ENCODE measurements at places on chromosomes 16 and 17.

- no peak for DNase-seq
These were observed 22.7 kb downstream of the HS3ST3B1 start for GRCh38 chr17:14323522-14323981.

DNA sequence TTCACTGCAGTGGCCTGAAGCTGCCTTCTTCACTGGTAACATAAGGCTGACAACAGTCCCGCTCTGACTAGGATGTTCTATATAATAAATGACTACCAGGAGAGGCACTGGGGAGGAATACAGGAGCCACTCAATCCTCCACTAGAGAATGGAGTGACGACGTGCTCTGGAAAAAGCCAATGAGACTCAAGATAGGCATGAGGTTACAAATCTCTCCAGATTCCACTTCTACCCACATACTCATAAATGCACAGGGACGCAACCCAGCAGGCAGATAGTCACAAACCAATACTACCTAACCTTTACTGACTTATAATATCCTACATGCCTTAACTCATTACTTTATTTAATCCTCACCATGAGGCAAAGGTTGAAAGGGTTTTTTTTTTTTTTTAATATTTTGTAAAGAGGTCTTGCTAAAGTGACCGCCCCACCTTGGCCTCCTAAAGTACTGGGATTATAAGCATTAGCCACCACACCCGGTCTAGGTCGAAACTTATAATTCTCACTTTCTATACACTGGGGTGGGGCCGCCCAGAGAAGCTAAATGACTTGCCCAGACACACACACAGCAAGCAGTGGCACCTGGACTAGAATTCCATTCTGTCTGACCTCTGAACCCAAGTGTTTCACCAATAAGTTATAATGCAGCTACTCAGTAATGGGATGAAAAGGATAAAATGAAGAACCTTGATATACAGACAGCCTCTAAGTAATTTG lies 33.7 kb downstream of the TOM1L2 start:
- DNase-seq: no peak

GRCh38 chr16:15559176-15559575 lies 83.8 kb downstream of the MARF1 start:
- DNase-seq: no peak

DNA sequence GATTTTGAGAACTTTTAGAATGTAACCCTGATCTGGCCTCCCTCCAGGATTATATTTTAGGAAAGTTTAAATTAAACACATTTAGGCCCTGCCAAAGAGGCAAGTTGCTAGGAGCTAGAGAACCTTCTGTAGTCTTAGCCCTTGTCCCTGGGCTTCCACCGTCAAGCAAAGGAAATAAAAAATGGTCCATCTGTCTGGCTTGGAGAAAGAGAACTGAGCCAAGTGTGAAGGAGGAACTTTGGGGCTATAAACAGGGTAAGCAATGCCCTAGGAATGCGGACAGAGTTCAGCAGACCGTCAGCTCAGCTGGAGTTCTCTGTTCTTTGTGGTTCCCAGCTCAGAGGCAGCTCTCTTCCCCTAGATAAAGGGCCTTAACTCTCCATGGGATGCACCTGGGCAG lies 29.6 kb downstream of the RCVRN start:
- DNase-seq: no peak

- DNase-seq: no peak
These were observed 178.3 kb downstream of the SOX9 start for GRCh38 chr17:72299100-72299499.

DNA sequence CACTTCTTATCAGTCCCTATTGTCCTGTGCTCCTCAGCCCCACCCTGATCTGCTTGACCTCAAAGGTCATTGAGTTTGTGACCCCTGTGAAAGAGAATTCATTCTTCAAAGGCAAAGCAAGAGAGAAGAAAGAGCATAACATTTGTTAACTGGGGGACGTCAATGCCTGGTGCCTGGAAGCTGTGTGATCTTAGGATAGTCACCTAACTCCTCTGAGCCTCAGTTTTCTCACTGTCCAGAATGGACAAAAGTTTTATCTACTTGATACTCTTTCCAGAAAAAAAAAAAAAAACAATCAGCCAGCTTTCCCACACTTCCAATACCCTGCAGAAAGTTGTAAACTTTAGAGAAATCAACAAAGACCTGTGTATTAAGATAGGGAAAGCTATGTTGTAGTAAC lies 173.1 kb downstream of the C16orf78 start:
- no peak for DNase-seq

DNA sequence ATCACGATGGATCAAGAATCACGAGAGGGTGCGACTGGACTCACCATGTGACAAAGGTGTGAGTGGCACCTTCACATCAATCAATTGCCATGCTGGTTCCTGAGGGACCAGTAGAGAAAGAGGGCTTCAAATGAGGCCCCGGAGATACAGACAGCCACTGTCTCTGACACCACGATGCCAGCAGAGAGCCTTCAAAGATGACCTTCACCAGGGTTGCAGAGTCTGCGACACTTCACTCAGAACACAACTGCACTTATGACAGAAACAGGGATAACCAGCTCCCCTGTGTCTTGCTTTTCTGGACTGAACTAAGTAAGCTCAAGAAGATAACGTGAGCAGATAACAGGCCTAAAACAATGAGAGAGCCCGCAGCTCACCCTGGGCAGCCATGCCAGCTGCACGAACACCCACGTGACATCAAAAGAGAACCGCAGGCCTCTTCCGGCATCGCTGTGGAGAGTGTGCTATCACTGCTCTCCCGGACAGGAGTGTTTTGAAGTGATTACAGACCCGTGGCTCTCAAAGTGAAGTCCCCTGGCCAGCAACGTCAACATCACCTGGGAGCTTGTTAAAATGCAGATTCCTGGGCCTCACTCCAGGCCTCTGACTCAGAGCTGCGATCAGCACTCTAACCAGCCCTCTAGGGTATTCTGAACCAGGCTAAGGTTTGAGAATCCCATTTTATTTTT lies 36.4 kb downstream of the KLHDC4 start:
- no peak for DNase-seq

- DNase-seq: no peak
These were observed 58.3 kb downstream of the ABCC1 start for GRCh38 chr16:16007743-16008111.

GRCh38 chr17:37759014-37759637 lies 14.3 kb upstream of the HNF1B start:
- DNase-seq: no peak

GRCh38 chr16:1048442-1049112 lies 24.0 kb upstream of the SSTR5 start:
- DNase-seq: peak; percentile 41

- peak; percentile 40 for DNase-seq
These were observed at the start of gene METRNL for GRCh38 chr17:83079352-83079747. TSS of gene METRNL (plus strand) at chr17:83079609. CDS start at chr17:83079816, 207 bp downstream.

GRCh38 chr16:89048871-89049422 lies 44.7 kb upstream of the ACSF3 start:
- no peak for DNase-seq

GRCh38 chr16:58419241-58419990 lies 27.1 kb downstream of the GINS3 start:
- DNase-seq: no peak

DNA sequence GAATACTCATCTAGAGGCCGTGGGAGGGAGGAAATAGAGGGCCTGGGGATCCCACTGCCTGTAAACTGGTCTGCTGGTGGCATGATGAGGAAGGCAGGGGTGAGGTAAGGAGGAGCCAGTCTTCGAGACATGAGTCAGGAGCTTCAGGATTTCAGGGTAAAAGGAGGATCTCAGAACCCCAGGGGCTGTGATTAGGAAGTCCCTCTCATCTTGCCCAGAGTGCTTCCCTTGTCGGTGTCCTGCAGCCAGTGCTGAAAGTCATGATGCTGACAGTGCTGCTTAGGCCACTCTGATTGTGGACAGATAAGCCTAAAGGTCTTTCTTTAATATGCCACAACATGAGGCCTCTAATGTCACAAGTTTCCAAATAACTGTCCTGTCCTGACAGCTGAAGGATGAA lies 29.6 kb downstream of the COG4 start:
- DNase-seq: no peak

DNA sequence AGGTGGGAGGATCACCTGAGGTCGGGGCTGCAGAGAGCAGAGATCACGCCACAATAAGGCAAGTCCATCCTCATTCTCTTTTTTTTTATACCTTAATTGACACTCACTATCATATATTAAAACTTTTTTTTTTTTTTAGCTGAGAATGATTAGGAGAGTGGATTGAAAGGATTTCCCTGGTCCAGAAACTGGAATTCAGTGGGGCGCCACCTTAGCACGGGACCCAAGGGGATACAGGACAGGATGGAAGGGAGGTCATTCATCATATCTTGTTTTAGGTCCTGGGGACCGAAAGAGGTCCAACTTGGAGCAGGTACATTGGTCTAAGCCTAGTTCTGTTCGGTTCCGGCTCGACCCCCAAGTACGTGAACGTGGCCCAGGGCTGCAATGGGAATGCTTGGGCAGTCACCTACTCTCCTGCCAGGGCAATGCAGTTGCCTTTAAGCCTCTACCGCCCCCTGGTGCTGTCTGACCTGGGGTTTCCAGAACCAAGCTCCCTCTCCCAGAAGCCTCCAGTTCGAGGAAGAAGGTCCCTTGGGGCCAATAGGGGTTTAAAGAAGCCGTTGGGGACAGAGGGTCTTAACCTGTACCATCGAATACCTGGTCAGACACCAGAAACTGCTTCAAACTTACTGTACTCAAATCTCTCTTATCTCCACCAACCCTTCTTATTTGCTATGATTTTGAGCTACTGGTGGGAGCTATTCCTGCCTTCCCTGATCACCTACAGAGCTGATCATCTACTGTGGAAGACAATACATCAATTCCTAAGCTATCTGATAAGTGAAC lies 19.9 kb upstream of the GPATCH8 start:
- no peak for DNase-seq

GRCh38 chr17:39716879-39717536 lies 13.3 kb downstream of the MIEN1 start:
- DNase-seq: no peak

DNA sequence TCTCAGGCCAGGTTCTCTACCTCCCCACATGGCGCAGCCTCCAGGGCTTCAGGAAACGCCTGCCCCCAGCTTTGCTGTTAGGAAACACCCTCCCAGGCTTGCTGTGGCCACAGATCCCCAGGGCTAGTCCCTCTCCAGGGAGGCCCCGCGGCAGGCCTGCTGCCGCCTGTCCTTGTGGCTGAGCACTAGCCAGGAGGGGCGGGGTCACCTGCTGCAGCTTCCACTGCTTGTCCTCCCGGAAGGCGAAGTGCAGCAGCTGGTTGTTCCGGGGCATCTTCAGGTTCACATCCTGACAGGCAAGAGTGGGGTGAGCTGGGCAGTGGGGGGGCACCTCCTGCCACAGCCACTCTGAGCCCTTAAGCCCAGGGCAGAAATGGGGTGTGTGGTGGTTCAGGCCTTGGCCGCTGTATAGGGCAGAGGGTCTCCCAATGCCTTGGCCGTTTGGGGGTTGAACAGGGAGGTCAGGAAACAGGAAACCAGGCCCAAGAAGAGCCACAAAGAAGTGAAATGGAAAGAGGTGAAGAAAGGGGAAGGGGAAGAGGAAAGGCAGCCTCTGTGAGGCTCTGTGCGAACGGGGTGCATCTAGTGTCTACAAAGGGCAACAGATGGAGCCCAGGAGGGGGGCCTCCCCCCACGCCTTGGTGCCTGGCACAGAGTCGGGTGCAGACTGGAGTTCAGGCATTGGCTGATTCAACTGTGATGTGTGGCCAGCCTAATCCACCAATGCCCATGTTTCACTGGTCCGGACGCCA lies 2.0 kb downstream of the ROGDI start:
- DNase-seq: peak; percentile 76

GRCh38 chr17:46176975-46177374 lies 16.3 kb downstream of the KANSL1 start:
- no peak for DNase-seq

GRCh38 chr16:11354733-11355574 lies 9.7 kb downstream of the RMI2 start:
- DNase-seq: no peak

DNA sequence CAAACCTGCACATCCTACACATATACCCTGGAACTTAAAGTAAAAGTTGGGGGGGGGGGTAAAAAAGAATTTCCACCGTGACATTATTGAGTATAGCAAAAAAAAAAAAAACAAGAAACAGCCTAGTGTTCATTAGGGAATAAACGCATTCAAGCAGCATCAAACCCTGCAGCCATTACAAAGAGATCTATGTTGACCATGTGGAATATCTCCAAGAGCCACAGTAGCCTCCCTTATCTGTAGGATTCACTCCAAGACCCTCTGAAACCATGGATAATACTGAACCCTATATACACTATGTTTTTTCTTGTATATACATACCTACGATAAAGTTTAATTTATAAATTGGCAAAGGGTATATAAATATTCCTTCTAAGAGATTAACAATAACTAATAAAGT lies 5.6 kb upstream of the BIRC5 start:
- DNase-seq: peak; percentile 17

- no peak for DNase-seq
These were observed 225.3 kb downstream of the KCNJ2 start for GRCh38 chr17:70394473-70395232.

DNA sequence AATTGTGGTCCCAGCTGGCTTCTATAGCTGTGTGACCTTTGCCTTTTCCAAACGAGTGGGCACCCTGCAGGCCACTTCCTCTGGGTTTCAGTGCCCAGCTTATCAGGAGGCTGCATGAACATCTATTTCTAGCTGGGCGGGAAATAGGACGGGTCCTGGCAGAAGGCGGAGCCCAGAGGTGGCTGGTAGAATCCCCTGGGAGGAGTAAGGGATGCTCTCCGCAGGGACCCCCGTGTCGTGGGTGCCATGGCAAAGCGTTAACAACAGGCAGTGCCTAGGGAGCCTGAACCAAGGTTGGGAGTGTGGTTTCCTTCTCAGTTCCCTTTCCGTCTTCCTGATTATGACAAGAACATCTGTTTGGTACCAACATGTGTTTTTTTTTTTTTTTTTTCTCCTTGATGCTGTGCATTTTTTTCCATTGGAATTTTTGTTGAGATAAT lies 58.2 kb downstream of the PLCG2 start:
- DNase-seq: no peak

DNA sequence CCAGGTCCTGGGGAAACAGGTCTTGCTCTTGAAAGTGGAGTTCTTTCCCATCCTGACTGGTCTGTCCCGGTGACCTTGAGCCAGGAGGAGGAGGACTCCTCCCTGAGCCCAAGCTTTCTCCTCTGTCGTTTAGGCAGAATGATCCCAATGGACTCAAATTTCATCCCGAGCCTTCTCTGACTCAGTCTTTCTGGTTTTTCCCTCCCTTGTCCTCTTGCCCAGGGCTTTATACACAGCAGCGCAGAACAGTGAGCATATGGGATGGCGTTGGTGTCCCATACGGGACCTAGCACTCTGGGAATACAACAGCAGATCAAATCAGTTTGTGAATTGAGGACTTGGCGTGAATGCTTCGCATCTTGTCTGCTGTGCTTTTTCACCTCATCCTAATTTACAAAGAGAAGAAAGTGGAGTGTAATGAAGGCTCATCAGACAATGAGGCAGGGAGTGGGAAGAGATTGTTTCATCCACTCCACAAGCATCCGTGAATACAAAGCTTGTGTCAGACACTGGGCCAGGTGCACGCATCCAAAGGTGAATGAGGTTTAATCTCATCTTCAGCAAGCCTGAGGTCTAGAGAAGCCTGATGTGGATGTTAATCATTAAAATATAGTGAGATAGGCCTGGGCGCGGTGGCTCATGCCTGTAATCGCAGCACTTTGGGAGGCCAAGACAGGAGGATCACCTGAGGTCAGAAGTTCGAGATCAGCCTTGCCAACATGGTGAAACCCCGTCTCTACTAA lies 1.1 kb upstream of the XYLT1 start:
- no peak for DNase-seq
